NCI-H1694 treated with DMSO at 0.1 percent for 48 hours (cell line): ENCODE measurements at places on chromosomes 2 and 18.

DNA sequence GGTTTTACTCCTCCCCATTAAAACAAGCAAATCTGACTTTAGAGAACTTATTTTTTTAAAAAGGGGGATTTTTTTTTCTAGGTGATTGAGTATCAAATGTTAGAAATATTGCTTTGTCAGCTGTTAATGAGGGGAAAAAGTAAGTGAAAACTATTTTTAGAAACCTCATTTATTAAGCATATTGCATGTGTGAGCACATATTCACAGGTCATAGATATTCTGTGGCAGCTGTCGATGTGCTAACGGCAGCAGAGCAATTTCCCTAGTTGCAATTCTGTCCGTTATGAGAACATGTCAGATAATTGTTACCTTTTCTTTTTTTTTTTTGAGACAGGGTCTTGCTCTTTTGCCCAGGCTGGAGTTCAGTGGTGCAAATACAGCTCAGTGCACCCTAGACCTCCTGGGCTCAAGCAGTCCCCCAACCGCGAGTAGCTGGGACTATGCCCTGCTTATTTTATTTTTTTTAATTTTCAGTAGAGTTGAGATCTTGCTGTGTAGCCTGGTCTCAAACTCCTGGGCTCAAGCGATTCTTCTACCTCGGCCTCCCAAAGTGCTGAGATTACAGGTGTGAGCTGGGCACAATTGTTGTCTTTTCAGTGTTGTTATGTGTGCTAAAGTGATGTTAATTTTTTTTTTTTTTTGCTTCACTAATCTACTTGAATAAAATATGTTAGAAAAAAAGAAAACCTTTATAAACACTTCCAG lies 69.8 kb downstream of the MTA3 start:
- peak; percentile 33 for DNase-seq

- no peak for DNase-seq
These were observed 89.7 kb upstream of the RNF152 start for GRCh38 chr18:61982475-61982874.

DNA sequence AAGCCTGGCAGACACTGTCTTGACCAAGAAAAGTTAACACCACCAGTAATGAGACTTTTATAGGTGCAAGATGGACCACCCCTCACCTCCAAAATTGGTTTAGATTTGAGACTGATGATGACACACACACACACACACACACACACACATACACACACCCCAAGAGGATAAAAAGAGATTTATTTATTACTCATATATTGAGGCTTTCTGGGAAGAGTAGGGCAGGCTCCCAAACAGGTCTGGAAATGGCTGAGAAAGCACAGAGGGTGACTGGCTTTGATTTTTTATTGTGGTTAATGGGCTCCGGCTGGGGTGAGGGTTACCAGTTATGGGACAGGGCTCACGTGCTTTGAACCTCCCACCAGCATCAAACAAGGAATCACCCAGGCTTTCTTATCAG lies 54.2 kb upstream of the ADAM23 start:
- DNase-seq = no peak

DNA sequence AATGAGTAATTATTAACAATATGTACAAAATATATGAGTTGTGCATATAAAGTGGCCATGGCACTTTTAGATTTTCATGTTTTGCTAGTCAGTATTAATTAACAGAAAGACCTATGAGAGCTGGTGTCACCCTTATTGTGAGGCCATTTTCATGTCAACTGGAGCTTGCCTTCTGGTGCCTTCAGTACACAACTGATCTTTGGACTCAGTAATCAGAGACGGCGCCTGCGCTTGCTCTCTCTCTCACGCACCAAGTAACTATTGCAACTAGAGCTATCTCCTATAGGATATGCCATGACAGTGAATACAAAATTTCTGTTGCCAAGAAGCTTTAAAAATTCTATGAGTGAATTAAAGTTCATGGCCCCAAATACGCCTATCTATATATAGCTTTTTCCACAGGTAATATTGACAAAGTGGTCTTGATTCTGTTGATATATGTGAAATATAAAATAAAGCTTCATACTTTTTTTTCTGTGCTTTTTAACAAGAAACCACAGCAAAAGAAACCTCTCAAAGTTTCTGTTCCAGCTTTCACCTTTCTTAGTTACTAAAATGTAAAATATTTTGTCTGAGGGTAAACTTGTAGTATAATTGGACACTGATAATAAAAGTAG lies 2.9 kb downstream of the SERTAD2 start:
- DNase-seq = no peak

DNA sequence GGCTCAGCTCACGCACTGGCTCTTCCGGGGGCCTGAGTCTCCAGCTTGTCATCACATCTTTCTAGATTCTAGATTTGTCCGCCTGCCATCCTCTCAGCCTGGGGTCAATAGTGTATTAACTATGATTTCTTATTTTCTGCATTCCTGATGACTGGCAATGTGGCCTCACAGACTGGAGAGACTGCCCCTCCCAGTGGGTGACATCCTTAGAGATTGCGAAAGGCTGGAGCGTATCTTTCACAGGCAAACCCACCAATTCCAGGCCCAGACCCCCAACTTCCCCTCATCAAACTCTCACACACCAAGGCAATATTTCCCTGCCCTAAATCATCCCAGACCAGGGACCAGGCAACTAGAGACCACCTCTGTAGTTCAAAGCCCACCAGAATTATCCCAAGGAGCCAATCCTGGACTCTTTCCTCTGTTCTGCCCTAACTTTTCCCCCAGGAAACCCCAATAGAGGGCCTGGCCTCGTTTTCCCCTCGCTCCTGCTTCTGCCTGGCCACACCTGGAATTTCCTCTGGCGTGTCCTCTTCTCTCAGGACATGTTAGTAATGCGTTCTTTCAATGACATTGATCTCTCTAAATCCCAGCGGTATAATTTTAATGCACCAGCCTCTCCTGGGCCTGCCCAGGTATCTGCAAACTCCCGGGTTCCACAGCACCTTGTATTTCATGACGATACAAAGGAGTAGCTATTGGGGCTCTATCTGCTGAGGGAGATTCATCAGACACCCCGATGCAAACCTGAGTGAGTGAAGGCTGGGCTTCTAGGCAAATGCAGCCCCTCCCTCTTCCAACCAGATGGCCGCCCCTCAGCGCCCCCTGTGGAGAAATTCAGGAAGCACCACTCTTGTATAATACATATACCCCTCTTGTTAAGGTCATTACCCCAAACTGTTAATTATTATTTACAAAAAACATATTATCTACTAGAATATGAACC lies 2.4 kb upstream of the KCNF1 start:
- DNase-seq = peak; percentile 94

DNA sequence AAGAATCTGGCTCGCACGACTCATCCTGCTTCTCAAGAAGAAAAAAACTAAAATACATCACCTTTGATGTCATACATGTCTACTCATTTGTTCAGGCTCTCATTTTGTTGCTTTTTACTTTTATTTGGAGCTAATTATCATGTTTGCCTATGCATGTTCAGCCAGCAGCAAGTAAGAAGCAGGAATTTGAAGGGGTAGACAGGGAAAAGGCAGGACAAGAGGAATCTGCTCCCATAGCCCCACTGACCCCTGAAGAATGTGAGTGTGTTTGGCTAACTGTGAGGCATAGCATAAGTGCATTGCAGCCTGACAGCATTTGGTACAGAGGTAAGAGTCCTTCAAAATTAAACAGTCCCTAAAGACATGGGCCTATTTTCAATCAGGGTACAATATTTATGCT lies 72.7 kb downstream of the NYAP2 start:
- no peak for DNase-seq

DNA sequence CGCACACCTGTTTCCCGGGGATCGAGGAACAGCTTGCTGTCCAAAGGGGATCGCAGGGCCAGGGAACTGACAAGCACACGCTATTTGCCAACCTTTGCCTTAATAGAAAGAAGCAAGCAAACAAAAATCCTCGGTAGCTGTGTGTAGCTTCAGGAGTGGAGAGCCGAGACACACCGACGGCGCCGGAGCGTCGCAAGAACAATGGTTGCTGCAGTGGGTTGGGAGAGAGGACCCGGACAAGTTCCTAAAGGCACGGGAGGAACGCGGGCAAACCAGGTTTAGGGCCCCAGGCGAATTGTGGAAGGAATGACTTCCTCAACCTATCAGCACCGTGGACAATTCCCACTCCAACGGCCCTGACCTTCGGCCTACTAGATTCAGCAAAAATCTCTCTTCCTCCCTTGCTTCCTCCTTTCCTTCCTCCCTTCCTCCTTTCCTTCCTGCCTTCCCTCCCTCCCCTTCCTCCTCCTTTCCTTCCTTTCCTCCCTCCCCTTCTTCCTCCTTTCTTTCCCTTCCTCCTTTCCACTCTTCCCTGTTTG lies 4.9 kb upstream of the NEUROD1 start:
- DNase-seq = no peak
